Naive thymus-derived CD4-positive, alpha-beta T cell (primary cell): ENCODE measurements at places on chromosomes 1 and 21. TPM values are rescaled to one million over a fixed set of nuclear protein-coding genes. Genes with fewer than 3 reads are reported as not detected.

Gene KCNJ10
- total RNA-seq, result 0.32 TPM

Gene PRELP
- total RNA-seq, result not detected

- H3K27me3 ChIP-seq, result no peaks in the 10 kb centered on the region
- no peak overlapping the region for H3K4me3 ChIP-seq
- H3K36me3 ChIP-seq, result no peaks in the 10 kb centered on the region
- DNase-seq, result no peak
Observed at GRCh38 chr1:154847891-154848290, 22.2 kb downstream of the KCNN3 start.

Gene SELENBP1
- not detected for total RNA-seq

DNA sequence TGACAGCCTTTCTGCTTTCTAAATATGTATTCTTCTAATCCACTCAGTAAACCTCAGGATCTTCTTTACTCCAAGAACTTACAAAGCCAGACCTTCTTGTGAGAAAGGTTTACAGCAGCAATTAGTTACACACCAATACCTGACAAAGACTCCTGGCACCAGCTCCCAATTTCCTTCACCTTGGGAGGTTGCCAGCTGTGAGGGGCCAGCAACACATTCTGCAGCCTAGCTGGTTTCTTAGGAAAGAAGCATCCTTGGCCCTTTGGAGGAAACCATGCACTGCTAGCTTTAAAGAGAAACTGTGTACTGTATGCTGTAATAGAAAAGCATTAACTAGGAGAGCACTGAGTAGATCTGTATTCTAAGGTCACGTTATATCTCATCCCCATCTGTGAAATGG lies 10.8 kb downstream of the FYB2 start:
- no peaks in the 10 kb centered on the region for H3K36me3 ChIP-seq
- no peak overlapping the region for H3K27ac ChIP-seq
- DNase-seq, result no peak
- peaks cover 5% of the 10 kb centered on the region for H3K27me3 ChIP-seq
- H3K4me1 ChIP-seq, result no peaks in the 10 kb centered on the region

Gene MRPS6
- total RNA-seq, result 87.9 TPM

Gene MATN1
- 2.2 TPM for total RNA-seq
